ENCODE measurements at places on chromosomes 16 and 17. TPM values are rescaled to one million over a fixed set of nuclear protein-coding genes. Genes with fewer than 3 reads are reported as not detected.

DNA sequence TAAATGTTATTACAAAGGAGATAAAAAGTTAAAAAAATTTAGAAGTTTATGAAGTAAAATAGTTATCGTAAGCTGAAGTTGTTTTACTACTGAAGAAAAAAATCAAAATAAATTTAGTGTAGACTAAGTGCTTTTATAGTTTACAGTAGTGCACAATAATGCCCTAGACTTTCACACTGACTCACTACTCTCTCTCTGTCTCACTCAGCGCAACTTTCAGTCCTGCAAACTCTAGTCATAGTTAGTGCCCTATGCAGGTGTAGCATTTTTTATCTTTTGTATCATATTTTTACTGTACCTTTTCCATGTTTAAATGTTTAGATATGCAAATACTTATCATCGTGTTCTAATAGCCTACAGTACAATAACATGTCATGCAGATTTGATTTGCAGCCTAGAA, 17.7 kb upstream of the TOM1L1 start:
- DNase-seq, result peak; percentile 38

The NFATC3 gene
- 49.1 TPM for total RNA-seq

The NEURL4 gene
- 22.5 TPM for total RNA-seq

DNA sequence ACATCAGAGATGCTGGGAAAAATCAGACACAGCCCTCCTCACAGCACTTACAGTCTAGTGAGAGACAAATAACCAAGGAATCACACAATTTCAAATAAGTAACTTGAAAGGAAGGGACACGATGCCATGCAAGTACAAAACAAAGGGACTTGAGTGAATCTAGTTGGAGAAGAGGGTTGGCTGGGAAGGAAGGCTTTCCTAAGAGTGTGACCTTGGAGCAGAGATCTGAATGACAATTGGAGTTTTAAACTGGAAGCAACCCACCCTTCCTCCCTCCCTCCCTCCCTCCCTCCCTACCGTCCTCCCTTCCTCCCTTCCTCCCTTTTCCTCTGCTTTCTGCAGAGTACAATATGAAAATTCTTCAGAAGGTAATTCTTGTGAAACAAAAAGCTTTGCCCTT, 31.1 kb downstream of the ADAMTS18 start:
- no peak for DNase-seq

DNA sequence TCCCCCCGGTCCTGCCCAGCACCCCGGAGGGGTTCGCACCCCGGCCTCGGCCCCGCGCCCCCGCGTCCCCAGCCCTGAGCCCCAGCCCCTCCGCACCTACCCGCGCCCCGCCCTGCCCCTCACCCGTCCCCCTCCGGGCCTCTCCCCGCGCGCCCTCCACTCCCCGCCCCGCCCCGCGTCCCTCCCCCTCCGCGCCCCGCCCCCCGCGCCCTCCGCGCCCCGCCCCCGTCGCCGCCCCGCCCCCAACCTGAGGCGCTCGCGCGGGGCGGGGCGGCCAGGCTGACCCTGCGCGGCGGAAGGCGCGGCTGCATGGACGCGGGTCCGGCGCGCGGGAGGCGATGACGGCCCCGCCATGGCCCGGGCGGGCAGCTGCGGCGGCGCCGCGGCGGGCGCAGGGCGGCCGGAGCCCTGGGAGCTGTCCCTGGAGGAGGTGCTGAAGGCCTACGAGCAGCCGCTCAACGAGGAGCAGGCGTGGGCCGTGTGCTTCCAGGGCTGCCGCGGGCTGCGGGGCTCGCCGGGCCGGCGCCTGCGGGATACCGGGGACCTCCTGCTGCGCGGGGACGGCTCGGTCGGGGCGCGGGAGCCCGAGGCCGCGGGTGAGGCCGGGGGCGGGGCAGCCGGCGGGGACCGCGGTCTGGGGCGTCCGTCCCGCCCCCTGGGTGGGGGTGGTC, at the start of gene SPIRE2:
SPIRE2 (plus strand) TSS at position 277 of the 671 bp plus-strand sequence; CDS start at position 353, 76 bp downstream.
- DNase-seq, result peak; percentile 80

DNA sequence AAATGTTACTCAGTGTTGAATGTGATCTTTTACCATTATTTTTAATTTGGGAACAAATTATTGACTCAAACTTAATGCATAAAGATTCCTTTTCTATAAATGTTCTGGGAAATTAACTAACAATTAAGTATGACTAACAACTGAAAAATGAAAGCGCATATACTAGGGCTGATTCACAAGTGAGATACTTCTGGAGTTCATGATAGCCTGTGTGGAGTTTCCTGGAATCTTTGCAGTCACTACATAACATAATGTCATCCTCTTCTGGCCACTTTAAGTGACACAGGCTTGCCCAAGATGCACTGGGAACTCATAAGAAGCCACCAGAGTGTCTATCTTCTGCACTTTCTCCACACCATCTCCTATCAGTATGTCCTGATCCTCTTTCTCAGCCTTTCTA, 450.3 kb upstream of the CDH11 start:
- DNase-seq, result no peak

The TP53TG3B gene
- total RNA-seq, result not detected

GRCh38 chr16:22764662-22765327, 49.2 kb upstream of the HS3ST2 start:
- no peak for DNase-seq

DNA sequence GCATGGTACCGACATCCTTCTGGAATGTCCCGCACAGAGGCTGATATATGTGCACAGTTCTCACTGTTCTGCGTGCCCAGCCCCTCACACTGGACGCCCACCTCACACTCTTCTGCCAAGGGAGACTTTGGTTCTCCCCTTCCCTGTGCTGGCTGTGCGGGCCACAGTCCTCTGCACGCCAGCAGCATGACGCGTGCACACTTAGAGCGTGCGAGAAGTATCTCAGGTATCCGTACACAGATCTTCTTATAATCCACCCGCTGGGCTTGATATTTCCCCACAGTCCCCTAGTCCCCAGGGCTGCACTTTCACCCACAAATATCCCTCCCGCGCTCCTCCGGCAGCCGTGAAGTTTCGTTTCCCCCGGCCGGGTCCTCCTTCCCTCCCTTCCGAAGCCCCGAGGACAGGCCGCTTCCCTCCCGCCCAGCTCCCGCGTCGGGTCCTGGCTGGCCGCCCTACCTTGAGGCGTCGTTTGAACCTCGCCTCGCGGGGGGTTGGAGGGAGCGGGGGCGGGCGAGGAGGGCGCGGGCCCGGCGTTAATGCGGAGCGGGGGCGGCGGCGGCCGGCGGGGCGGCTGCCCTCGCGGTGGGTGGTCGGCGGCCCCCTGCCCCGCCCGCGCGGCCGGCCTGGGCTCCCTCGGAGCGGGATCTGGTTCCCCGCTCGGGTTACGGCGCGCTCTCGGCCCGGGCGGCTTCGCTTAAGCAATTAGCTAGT, 5.0 kb upstream of the FOXF1 start:
- DNase-seq, result no peak

The NPIPA5 gene
- 14.2 TPM for total RNA-seq

DNA sequence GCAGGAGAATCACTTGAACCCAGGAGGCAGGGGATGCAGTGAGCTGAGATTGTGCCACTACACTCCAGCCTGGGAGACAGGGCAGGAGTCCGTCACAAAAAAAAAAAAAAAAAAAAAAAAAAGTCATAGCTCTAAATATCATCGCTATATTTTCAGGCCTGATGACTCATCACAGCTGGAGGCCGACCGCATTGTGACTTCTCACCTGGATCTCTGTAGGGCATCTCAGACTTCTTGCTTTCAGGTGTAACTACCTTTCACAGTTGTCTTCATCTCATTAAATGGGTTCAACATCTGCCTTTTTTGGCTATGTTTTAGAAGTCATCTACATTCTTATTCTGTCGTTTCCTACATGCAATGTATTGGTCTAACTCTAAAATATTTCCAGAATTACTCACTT, 353.1 kb upstream of the MON1B start:
- DNase-seq, result no peak

DNA sequence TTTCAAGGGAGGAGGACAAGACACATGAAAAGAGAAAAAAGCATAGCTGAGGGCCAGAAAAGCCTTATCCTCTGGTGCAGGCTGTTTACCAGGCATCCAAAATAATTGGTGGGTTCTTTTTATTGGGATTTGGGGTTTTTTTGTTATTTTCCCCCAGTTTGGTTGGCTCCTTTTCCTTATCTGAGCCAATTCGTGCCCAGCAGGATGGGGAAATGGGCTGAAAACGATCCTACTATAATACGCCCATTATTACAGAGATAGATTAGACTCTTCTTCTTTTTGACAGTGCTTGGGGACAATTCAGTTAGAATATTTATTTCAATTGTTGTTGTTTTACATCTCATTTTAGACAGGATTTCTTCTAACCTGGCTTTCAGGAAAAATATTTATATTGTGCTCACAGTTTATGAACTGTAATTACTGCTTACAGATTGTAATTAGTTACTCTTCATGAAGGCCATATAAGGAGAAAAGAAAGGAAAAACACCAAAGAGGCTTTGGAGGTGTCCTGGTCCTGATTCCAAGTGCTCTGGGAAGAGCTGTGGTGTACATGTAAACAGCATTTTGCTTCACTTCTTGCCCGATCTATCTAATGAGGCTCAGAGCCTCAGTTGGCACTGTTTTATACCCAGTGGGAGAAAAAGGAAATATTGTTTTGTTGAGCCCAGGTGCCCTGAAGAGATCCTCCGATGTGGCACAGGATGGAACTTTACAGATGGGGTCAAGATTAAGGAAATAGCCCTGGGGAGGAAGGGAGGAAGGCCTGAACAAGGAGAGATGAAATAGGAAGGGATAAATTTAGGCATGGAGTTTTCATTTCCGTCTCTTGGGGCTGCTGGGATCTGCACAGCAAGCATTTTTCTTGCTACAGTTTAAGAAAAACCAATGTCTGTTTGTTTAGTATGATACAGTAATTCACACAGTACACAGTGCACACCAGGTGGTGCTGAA, 611 bp upstream of the ANKRD40 start:
- peak; percentile 23 for DNase-seq

DNA sequence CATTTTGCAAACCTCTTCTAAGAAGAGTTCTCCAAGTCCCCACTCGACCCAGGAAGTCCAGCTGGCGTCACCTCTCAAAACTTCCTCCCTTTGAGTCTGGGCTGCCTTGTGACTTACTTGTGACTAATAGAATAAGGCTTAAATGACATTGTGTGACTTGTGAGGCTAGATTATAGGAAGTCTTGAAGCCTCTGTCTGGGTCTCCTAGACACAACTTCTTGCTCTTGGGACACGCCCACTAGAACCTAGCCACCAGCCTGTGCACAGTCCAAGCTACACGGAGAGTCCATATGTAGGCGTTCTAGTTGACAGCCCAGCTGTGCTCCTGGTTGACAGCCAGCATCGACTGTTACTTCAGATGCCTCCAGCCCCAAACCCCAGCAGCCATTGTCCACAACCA, 66.7 kb upstream of the TANC2 start:
- DNase-seq, result no peak

DNA sequence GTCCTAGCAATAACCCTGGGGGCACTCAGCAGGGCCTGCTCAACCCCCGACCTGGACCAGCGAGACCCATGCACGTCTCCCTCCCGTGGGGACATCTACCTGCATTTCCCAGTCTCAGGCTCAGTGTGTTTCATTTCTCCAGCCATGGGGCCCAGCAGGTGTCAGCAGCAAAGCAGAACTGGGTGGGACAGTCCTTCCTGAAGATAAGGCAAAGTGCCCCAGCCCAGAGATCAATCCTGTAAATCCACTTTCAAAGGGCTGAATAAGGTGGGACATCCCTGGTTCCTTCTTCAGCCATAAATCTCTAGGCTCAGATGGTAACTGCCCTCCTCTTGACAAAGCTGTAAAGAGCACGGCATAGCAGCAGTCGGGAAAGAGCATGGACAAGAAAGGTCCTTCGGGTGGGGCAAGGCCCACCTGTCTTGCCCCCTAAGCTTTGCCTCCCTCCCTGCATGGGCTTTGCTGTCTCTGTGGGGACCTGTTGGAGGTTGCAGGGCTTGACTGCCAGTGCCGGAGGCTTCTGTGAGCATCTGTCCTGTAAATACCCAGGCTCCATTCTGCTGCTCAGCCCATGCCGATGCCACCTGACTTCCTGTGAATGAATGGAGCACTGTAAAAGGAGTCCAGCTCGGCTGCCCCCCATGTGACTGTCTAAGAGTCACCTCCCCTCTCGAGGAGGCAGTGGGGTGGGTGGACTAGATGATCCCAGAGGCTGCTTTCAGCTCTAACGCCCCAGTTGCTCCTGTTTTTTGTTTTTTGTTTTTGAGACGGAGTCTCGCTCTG, 84.8 kb upstream of the TBC1D3K start:
- no peak for DNase-seq

The DCTPP1 gene
- total RNA-seq, result 73.0 TPM

DNA sequence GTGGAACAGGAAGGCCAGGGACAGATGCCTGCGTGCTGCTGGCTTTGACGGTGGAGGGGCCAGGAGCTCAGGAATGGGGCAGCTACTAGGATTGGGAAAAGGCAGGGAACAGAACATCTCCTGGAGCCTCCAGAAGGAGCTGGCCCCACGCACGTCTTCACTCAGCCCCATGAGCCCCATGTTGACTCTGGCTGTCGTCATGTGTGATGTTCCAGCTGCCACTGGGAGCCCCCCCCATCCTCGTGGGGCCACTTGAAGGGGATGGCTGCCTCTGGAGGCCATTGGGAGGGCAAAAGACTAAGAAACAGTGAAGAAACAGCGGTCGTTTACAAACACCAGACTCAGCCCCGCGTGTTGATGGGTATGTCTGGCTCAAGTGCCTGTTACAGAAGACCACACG, 18.5 kb upstream of the APRT start:
- DNase-seq, result no peak

The HSD11B2 gene
- 0.86 TPM for total RNA-seq

- DNase-seq, result no peak
Measured at GRCh38 chr16:1071561-1072225, 854 bp upstream of the SSTR5 start.

- peak; percentile 80 for DNase-seq
Measured at GRCh38 chr16:88743693-88744576, 37.6 kb downstream of the CTU2 start.

The RANBP10 gene
- total RNA-seq, result 12.4 TPM

- no peak for DNase-seq
Measured at GRCh38 chr17:77279448-77280303, 138.9 kb downstream of the SEC14L1 start.

- DNase-seq, result no peak
Measured at GRCh38 chr17:2264067-2264860, 39.3 kb downstream of the SMG6 start.

Measured in activated naive CD4-positive, alpha-beta T cell treated with anti-CD3 and anti-CD28 coated beads for 36 hours (primary cell).